Stimulated activated CD4-positive, alpha-beta T cell treated with anti-CD3 and anti-CD28 coated beads, Interleukin-1b, Interleukin-23, amount 100 ng/mL, for 4 hours (primary cell): ENCODE measurements at places on chromosomes 1 and 21.

DNA sequence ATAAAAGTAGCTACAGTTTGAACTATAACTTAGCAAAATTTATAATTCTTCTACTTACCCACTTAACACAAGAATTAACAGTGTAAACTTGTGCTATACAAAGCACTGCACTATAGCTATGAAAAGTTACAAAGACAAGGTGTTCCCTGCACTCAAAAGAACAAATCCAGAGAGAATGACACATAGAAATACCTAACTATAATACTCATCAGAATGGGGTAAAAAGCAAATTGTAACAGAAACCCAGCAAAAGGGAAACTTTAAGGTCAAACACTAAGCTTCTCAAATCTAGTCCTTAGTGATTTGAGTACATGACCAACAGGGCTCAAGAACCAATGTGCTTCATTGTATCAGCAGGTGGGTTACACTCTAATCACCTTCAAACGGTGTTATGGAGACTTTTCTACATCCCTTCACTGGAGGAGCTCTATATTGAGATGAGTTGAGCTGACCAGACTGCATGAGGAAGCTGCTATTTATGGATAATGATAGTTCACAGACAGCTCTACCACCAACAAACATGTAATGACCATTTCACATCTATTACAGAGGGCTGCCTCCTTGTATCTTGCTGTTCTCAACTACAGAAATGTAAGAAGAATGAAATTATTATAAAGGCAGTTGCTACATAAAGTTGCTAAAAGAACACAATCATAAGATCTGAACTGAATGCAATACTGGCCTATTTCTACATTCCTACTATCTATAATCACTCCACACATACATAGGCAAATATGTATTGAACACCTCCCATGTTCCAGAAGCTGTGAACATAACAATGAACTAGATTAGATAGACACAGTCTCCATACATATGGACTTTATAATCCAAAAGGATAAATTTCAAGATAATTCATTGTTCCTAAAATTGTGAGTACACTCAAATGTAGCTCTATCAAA lies 47.6 kb downstream of the PIK3R3 start:
- no peak for DNase-seq

- DNase-seq = no peak
These were observed 30.2 kb downstream of the NDC1 start for GRCh38 chr1:53807916-53808315.

- DNase-seq = no peak
These were observed 64.1 kb downstream of the PEX14 start for GRCh38 chr1:10538646-10539355.

GRCh38 chr1:236951672-236952071 lies 52.6 kb downstream of the MT1HL1 start:
- DNase-seq = no peak

- DNase-seq = no peak
These were observed 766 bp downstream of the ATP2B4 start for GRCh38 chr1:203627398-203627797.

- no peak for DNase-seq
These were observed 522.4 kb upstream of the ZRANB2 start for GRCh38 chr1:71603044-71603776.

- no peak for DNase-seq
These were observed 5.2 kb downstream of the OPRD1 start for GRCh38 chr1:28817133-28817532.

DNA sequence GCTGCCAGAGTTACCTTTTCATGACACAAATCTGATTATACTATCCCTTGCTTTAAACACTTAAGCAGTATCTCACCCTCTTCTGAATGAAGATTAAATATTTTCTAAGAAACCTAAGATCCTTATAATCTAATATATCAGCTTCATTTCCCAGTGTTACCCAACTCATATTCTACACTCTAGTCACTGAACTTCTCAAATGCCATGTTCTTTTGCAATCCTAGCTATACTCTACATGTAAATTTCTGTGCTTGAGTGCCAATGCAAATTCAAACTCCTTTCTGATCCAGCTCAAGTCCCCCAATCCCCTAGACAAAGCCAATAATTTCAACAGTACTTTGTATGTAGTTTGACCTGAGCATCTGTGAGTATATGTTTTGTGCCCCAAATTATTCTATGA lies 293.9 kb downstream of the SDCCAG8 start:
- DNase-seq = no peak

DNA sequence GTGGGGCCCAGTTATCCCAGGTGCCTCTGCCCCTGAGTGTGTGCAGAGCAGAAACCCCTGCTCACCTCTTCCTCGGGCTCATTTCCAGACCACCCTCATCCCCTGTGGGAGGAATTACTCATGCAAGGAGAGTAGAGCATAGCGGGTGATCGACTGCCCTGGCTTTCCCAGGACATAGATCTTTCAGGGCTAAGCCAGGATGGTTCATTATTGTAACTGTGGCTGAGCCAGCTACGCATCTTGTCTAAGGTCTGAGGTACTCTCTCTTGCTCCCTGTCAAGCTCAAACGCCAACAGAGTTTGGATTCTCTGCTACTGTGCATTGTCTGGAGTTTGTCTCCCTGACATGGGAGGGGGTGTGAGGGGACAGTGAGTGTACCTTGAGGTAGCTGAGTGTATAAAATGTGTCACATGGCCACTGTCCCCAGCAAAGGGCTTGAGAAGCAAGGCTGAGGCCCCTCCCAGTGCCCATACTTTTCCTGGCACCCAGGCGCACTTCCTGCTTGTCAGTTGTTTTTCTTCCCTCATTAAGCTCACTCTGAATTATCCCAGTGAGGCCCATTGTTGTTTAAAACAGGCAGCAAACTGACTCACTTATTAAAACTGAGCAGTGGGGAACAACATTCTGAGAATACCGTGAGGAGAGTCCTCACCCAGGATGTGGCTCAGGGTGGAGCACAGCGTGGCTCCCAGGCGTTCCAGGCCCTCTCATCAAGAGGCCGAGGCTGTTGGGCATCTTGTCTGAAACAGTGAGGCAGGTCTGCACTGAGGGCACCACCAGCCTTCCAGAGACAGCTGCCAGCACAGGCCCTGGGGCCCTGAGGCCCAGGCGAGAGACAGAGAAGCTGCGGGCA lies 92.9 kb downstream of the LAMC2 start:
- no peak for DNase-seq

- no peak for DNase-seq
These were observed 368.3 kb upstream of the ESRRG start for GRCh38 chr1:217091561-217091960.

DNA sequence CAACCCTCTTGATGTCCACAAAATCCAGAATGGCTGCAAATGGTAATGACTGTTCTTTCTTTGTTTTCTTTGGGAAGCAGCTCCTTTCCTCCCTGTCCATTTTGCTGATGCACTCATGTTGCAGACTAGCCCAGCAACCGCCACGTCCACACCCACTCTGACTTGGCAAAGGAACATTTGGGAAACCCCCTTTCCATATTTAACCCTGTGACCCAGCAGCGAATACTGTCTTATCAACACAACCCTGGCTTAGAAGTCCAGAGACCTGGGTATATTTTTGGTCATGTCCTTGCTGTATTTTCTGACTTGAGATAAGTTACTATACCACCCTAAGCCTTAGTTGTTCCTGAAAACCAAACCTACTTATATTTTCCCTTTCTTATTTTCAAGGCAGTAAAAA lies 18.1 kb upstream of the SHE start:
- DNase-seq = no peak

- DNase-seq = no peak
These were observed 12.6 kb upstream of the RGL1 start for GRCh38 chr1:183792300-183792699.

- no peak for DNase-seq
These were observed 1.5 kb upstream of the PRDX6 start for GRCh38 chr1:173475564-173476196.

- no peak for DNase-seq
These were observed 13.2 kb upstream of the PRXL2B start for GRCh38 chr1:2573250-2573920.

DNA sequence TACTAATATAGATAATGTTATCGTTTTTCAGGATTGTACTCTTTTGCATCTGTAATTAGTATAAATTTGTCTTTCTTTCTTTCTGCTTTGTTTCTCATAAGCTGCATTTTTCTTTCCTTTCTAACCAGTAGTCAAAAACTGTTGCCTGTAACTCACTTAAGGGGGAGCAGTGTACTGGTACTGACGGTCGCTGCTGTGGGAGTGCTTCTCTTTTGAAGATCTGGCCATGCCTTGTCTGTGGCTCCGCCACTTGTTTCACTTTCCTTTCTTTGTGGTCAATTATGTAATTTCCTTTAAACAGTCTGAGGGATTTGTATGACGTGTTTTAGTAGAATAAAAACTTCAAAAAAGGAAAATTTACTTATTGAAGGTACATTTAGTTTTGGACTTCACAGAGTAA lies 37.0 kb downstream of the MIA3 start:
- peak; percentile 59 for DNase-seq

- DNase-seq = no peak
These were observed 51.0 kb upstream of the DMRTB1 start for GRCh38 chr1:53408013-53408754.

- no peak for DNase-seq
These were observed 30.1 kb upstream of the DNAJC6 start for GRCh38 chr1:65279070-65279779.

DNA sequence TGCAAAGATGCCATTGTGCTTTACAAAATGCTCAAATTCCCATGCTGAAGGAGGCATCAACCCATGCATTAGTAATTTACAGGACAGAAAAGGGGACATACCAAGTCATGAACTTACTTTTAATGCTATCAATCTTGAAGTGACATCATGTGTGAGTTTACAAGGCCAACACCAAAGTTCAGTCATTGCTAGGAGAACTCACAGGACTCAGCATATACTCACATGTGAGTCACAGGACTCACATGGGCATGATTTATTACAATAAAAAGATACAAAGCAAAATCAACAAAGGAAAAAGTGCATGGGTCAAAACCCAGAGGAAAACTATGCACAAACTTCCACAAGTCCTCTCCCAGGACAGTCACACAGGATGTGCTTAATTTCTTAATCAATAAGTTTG lies 1656.0 kb downstream of the MRPL39 start:
- no peak for DNase-seq

DNA sequence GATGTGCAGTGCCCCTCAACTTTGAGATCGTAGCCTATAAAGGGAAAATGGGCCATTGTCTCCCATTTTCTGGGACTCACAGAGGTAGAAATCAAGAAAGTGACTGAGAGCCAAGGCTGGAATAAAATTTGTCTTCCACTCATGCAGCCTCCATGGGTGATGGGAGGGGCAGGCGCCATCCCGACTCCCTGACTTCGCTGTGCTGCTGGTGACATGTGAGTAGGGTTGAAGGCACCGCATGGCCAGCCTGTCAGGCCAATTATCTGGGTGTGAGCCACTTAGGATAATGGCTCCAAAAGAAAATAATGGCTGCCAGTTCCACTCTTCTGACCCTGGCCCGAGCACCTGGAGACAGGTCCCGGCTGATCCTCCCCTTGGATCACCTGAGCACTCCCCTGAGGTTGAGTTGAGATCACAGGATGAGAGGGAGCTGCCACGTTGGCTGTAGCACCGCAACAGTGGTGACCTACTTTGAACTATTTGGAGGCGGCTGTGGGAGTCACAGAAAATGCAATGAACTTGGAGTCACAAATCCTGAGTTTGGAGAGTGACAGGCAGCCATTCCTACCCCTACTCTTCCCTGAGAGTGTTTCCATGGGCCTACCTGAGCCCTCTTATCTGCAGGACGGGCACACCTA lies 26.3 kb downstream of the CAPN9 start:
- DNase-seq = no peak

GRCh38 chr1:244100276-244100675 lies 49.2 kb downstream of the ZBTB18 start:
- no peak for DNase-seq

GRCh38 chr1:159786966-159787365 lies 6.2 kb downstream of the DUSP23 start:
- no peak for DNase-seq

- DNase-seq = no peak
These were observed 353.9 kb upstream of the CAMK1G start for GRCh38 chr1:209229494-209230061.

DNA sequence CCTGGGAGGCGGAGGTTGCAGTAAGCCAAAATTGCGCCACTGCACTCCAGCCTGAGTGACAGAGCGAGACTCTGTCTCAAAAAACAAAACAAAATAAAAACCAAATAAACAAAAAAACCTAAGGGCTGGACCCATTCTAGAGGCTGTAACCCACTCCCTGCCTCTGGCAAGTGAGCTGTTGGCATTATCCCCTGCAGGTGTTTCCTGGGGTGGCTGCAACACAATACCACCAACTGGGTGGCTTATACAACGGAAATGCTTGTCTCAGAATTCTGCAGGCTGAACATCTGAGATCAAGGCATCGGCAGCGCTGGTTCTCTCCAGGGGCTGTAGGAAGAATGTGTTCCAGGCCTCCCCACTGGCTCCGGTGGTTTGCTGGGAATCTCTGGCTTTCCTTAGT lies 15.2 kb downstream of the LRRC38 start:
- DNase-seq = no peak

DNA sequence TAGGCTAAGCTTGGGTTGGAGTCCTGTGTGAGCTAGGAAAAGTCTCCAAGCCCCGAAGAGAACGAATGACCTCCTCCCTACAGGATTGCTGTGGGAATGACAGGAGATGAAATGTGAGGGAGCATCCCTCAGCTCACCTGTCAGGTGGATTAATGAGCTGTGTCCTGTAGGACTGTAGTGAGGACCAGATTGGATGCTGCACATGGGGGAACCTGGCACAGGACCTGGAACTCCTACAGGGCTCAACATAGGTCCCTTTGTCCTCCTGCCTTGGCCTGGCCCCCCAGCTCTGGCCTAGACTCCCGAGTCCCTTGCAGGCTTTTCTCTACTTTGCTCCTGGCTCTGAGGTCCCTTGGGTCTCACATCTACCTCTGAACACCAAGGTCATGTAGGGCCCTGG lies 155.7 kb downstream of the PTPRU start:
- DNase-seq = no peak

GRCh38 chr1:174769961-174770549 lies 229.7 kb upstream of the CACYBP start:
- no peak for DNase-seq
